Dermis microvascular lymphatic vessel endothelial cell (primary cell): ENCODE measurements at places on chromosomes 12 and 14. TPM values are rescaled to one million over a fixed set of nuclear protein-coding genes. Genes with fewer than 3 reads are reported as not detected.
A peak's percentile ranks its signal among the peaks of the same experiment; 100 is the strongest.

- no peak for DNase-seq
Measured at GRCh38 chr14:98726585-98727405, 545.2 kb downstream of the BCL11B start.

The PPM1H gene
- total RNA-seq = 1.0 and 1.3 TPM in 2 replicates

The KLRB1 gene
- not detected in 2 replicates for total RNA-seq

DNA sequence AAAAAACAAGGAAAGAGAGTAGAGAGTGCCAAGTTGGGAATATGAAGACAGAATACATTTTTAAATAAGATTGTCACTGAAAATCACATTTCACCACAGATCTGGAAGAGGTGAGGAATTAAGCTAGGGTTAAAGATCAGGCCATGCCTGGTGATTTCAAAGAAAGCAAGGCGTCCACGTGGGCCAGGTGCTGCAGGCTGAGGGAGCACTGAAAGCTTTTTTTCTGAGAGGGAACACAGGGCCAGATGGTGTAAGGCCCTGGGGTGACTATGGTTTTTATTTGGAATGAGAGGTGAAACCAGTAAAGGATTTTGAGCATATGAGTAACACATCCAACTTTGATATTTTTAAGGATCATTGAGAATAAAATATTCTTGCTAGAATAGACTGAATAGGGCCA is 20.9 kb downstream of the SYT1 start:
- DNase-seq = no peak

DNA sequence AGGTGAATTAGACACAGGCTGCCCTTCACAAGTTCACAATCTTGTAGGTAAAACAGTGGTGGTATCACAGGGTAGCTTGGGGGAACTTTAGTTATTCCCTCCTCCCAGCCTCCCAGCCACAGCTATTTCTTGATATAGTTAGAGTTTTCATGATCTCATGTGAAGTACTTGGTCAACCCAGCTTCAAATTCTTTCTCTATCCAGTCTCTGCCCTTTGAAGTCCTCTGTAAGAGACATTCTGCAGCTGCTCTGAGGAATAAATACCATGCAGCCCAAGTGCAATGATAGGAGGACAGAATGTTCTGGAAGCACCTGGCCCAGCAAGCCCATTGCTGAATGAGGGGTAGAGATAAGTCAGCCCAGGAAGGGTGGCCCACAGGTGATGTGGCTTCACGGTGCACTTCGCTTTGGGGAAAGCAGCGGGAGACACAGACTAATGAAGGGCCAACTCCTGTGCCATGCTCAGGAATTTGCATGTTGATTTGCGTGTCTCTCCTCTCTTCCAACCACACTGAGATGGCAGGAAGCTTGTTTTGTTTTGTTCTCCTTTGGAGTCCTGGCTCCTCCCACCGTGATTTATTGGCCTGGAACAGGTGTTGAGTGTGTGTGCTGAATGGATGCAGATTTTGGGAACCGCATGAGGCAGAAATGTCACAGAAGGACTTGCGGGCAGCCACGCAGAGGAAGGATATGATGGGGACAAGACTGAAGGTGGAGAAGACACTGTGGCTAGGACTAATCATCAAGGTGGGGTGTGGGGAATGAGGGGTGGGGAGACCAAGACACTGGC is 8.0 kb upstream of the TXNRD1 start:
- no peak for DNase-seq

The OR4N2 gene
- not detected in 2 replicates for total RNA-seq

- no peak for DNase-seq
Measured at GRCh38 chr12:8057306-8057705, 8.9 kb downstream of the C3AR1 start.

The TRHDE gene
- under 0.01 TPM in 2 replicates for total RNA-seq

GRCh38 chr14:70905301-70905700 is 2.0 kb upstream of the PCNX1 start:
- DNase-seq = peak; percentile 66

GRCh38 chr12:64656429-64656828 is 46.1 kb downstream of the RASSF3 start:
- DNase-seq = no peak

GRCh38 chr14:68709007-68709406 is 83.9 kb downstream of the ZFP36L1 start:
- DNase-seq = no peak

The RAB15 gene
- total RNA-seq = 6.2 and 9.2 TPM in 2 replicates

The ALDH6A1 gene
- total RNA-seq = 16.3 and 16.9 TPM in 2 replicates

DNA sequence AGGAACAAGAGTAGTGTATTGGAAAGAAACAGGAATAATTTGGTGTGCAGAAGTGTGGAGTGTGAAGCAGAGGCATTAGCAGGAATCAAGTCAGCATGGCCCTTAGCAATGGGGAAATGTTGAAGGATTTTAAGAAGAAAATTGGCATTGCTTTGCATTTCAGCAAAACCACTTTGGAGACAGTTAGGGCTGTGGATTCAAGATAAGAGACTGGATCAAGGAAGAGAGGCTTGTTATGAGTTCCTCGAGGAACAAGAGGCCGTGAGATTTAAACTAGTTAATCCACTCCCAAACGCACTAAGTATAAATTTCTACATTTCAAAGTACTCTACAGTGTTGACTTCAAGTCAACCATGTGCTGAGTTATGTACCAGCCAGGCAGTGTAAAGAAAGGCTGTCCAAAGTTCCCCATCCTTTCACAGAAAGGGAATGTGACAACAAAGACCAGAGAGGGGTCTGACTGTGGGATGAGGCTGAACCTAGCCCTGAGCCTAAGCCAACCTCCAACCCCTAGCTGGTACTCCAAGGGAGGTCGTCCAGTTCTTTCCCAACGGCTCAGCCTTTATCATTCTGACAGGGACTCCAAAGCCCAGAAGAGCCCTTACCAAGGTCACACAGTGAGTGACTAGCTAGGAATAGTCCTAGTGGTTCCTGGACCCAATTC is 91.2 kb upstream of the BMP4 start:
- no peak for DNase-seq

The ZDHHC22 gene
- total RNA-seq = not detected in 2 replicates

DNA sequence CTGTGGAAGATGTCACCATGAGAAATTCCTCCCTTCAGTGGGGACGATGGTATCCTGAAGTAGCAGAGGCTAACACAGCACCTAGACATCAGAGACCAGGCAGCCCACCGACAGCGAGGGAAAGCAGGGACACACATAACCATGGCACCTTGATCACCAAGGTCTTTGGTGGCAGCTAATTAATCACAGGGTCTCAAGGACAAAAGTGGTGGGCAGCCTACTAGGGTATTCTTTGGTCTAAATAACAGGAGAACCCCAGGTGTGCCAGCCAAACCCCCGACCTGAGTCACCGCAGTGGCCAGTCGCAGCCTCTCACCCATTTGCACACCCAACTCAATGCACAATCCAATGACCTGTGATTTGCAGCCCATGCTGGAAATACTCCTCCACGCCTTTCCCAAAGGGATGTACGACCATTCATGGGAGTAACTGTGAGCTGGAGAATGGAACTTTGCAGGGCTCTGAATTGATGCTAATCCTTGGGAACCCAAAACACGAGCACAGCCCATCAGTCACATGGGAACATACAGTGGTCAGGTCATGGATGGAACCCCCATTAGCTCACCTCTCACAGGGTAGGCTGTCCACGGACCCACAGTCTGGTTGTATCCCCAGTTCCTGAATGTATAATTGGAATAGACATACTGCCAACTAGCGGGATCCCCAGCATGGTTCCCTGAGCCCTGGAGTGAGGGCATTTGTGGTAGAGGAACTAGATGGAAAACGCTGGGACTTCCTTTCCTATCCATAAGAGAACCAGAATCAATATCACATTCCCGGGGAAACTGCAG is 58.7 kb upstream of the C14orf180 start:
- DNase-seq = no peak

DNA sequence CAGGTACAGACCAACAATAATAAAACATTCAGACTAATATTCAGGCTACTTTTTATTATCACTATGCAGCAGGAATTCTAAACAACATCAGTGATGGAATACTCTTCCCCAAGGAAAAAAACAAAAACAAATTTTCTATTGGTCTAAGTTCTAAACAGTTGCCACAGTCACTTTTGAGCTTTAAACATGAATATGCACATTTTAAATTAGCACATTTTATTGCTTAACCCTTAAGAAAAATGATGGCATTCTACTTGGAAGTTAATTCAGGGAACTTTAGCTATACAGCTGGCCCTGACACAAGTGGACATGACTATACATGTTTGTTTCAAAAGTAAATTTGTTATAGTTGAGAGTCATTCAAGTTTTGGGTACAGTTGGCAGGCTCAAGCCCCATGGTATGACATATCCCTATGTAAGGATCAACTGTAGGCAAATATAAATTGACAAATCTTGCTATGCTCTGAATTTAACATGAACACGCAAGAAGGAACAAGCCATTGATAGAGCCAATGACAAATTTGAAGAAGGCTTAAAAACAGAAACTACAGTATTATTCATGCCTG is 224.3 kb upstream of the AMIGO2 start:
- no peak for DNase-seq

DNA sequence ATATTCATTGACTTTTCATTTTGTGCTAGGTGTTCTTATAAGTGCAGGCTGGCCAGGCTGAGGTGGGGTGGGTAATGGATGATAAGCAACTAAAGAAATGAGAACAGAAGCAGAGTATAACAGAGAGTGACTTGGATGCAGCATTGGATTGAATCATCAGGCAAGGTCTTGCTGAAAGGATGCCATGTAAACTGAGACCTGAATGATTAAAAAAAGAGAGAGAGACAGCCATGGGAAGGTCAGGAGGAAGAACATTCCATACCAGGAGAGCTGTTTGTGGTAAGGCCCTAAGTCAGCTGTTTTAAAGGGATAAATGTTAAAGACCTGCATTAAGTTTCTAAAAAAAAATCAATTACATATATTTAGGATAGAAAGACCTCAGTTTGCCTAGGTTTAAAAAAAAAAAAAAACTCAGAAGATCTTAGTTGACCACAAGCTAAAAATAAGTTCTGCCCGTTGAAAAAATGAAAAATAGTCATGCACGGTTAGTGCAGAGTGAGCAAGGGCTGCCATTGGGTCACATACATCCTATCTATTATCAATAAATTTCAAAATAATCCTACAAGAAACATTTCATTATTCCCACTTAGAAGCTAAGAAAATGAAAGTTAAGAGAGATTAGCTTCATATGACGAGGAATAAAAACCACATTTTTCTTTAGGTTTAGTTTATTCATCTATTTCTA is 37.2 kb downstream of the IFNG start:
- no peak for DNase-seq

The LRFN5 gene
- under 0.01 TPM in 1 of 2 replicates, not detected in the other for total RNA-seq

DNA sequence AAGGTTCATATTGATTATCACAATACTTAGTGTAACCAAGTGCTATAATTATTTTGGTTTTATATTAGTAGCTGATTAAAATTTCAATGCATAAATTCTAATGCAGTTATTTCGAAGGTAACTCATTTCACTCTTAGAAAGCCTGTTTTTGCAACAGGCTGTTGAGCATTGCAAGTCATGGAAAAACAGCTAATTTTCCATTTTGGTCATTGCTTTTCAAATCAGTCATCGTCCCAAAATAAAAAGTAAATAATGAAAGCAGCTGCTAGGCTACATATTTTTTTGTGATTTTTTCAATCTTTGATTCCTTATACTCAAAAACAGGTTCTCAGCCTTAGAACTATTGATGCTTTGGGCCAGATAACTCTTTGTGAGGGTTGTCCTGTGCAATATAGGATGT is 22.9 kb downstream of the VEZT start:
- DNase-seq = peak; percentile 44

GRCh38 chr12:111396726-111397445 is 8.8 kb upstream of the SH2B3 start:
- DNase-seq = peak; percentile 93

DNA sequence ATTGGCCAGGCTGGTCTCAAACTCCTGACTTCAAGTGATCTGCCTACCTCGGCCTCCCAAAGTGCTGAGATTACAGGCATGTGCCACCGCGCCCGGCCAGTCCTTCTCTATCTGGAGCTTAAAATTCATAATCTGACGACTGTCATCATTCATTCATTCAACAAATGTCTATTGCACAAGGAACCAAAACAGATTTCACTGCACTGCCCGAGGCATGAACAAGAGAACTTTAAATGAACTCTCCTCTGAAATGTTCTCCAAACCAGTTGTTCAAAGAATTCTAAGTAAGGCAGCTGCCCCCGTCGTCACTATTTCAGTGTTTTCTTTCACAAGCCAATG is 44.8 kb upstream of the METAP2 start:
- DNase-seq = no peak

DNA sequence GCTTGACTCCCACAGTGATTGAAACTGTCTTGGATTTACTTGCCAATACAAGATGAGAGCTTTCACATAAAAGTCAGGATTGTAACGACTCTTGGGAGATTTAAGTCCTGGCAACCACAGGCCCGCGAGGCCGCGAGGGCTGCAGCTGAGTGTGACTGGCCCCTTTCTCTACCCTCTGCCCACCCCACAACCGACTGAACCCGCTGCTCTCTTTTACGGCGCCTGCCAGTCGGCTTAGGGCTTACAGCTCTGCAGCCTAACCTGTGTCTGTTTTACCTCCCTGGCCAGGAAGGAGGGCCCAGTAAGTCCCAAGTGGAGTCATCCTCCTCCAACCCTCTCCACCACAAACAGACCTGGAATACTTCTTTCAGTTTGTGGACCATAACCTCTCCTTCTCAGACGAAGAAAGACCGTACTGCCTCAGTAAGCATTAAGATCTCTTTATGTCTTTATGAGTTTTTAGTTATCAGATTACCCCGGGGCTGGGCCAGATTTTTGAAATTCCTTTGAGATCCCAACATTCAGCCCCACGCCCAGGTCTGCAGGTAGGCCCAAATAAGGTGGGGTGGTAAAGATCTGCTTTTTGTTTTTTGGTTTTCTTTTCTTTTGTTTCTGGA is 12.6 kb upstream of the TIGAR start:
- no peak for DNase-seq

The AHNAK2 gene
- total RNA-seq = 16.8 and 17.1 TPM in 2 replicates

DNA sequence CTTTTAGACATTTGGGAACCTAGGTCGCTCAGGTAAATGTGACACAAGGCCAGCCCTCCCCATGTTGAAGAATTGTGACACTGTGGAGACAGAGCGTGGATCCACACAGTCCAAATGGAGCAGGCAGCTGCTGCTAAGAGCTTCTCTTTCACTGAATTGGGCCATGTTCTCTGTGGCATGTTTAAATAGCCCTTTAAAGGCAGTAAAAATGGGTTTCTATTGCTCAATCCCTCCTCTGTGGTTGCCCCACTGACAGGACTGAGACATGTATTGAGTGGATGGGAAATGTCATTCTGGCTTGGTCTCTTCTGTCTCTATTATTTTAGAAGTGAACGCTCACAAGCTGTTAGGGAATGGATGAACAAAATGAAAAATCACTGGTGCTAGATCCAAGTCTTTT is 84.0 kb upstream of the PRICKLE1 start:
- no peak for DNase-seq

GRCh38 chr14:99779751-99780150 is 13.5 kb upstream of the EML1 start:
- no peak for DNase-seq

The WSCD2 gene
- not detected in 2 replicates for total RNA-seq

- DNase-seq = no peak
Measured at GRCh38 chr12:45912774-45913173, 77.6 kb downstream of the SCAF11 start.

- no peak for DNase-seq
Measured at GRCh38 chr14:67665868-67666267, 8.6 kb downstream of the VTI1B start.

DNA sequence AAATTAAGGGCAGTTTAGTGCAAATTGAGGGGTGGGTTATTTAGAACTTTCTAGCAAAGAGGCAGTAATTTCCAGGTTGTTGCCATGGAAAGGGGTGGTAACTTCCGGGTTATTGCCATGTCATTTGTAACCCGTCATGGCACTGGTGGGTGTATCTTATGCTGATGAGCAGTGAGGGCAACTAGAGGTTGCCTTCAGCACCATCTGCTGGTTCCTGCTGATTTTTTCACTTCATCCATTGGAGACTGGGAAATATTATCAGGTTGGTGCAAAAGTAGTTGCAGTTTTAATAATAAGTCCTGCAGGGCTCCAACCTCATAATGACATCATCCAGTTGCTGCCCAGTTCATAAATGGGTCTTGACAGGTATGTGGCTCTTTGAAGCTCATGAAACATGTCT is 24.4 kb upstream of the SERPINA4 start:
- no peak for DNase-seq
